ENCODE measurements at places on chromosomes 3 and 15.

DNA sequence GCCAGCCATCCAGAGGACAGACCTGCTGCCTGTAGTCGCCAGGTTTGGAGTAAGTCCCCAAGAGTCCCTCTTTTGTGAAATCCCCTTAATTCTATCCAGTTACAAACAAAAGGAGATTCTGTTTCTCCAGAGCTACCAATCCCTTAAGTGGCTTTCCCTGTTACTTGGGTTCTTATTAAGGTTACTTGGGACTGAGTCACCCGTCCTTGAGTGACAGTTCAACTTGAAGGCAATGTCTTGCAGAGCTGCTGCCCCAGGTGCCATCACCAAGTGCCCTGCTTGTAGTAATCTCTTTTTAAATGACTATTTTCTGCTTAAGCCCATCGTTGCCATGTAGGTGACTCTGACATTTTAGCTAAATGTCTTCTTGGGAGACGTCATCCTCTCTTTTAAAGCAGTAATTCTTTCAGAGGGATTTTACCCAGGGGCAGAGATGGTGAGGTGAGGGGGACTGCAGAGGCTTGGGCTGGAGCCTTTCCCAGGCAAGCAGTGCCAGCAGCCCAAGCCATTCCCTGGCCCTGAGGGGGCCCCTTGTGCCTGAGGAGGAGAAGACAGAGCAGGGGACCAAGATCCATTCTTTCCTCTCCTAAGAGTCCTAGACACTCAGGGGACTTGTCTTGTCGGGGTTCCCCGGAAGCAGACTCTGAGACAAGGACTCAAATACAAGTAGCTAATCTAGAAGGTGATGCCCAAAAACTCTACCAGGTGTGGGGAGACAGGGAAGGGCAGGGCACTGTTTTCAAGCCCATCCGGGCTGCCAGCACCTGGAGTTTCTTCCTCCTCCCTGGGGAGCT, 253.7 kb downstream of the PLCL2 start:
- no peak for DNase-seq

DNA sequence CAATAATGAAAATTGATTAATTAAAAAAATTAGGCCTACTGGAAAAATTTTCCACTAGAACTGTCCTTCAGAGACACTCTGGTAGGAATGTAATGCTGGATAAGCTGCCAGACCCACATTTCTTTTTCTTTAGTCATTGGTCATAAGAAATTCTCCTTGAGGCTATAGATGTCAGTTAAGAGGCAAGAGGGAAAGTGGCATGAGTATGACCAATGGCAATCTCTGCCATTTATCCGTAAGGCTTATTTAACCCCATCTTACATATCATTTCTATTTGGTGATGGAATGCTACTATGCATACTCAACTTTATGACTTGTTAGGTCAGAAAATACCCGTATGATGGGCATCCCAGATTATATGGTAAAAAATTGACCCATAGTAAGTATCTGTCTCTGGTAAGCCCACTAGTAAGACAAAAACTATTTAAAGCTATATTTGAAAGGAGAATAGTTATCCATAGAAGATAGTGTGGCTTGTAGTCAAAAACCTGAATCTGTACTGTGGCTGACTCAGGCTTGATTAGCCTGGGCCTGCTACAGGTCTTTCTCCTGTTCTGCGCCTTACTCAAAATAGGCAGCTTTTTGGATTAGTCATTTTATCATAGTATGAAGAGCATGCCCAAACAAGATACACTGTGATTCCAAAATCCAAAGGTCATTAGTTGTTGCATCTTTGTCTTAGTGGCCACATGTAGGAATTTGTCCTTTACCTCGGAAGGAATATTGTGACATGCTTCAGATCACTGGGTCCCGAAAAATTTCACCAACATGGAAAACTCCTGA, 314.7 kb downstream of the PYDC2 start:
- no peak for DNase-seq

GRCh38 chr15:99707473-99708270, 25.6 kb downstream of the LYSMD4 start:
- no peak for DNase-seq

DNA sequence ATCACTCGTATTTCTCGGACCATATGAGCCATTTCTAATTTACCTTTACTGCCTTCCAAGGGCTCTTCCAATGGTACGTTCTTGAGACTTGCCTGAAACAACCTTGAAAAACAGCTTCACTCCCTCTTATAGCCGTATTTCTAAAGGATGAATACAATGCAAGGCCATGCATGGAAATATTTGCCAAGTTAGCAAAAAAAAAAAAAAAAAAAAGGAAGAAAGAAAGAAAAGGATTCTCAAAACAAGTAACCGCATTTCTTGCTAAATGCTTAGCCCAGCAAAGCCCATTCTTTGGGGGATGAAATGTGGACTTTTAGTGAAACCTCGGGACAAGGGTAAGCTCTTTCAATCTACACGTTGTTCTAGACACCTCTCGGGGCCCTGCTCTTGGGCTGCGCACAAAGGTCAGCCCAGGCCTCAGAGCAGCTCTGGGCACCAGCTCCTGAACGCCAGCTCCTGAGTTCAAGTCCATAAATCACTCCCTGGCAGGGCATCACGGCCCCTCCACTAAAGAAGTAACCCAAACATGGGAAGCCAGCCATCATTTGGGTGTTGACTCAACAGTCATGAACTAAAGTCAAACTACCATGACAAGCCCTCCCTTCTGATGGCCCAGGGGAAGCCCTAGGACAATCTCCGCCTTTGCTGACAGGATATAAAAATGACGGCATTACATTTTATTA, 132.7 kb downstream of the ADAMTS17 start:
- no peak for DNase-seq
